ENCODE measurements at places on chromosomes 7 and 10. TPM values are rescaled to one million over a fixed set of nuclear protein-coding genes. Genes with fewer than 3 reads are reported as not detected.
A peak's percentile ranks its signal among the peaks of the same experiment; 100 is the strongest.

GRCh38 chr10:132807621-132808049, 21.7 kb upstream of the NKX6-2 start:
- H3K4me1 ChIP-seq, result no peaks in the 10 kb centered on the region
- no peak overlapping the region for H3K27ac ChIP-seq
- no peak overlapping the region for H3K4me3 ChIP-seq

- no peak overlapping the region for H3K4me3 ChIP-seq
- no peak overlapping the region for H3K27ac ChIP-seq
- peaks cover 3% of the 10 kb centered on the region for H3K27me3 ChIP-seq
- H3K36me3 ChIP-seq, result no peaks in the 10 kb centered on the region
Observed at GRCh38 chr7:20352573-20353306, 22.0 kb downstream of the ITGB8 start.

GRCh38 chr10:83289373-83289772, 849.9 kb upstream of the GHITM start:
- no peaks in the 10 kb centered on the region for H3K27me3 ChIP-seq
- H3K4me3 ChIP-seq, result no peak overlapping the region
- H3K4me1 ChIP-seq, result no peaks in the 10 kb centered on the region
- H3K27ac ChIP-seq, result no peak overlapping the region
- H3K36me3 ChIP-seq, result no peaks in the 10 kb centered on the region

GRCh38 chr7:104529567-104529966, 201.2 kb downstream of the LHFPL3 start:
- DNase-seq, result no peak
- H3K4me1 ChIP-seq, result no peaks in the 10 kb centered on the region
- no peak overlapping the region for H3K27ac ChIP-seq
- no peaks in the 10 kb centered on the region for H3K27me3 ChIP-seq
- H3K36me3 ChIP-seq, result no peaks in the 10 kb centered on the region

- no peaks in the 10 kb centered on the region for H3K36me3 ChIP-seq
- peaks cover 2% of the 10 kb centered on the region for H3K4me1 ChIP-seq
- no peak for DNase-seq
- H3K27me3 ChIP-seq, result no peaks in the 10 kb centered on the region
Observed at GRCh38 chr10:558364-558763, 131.1 kb downstream of the DIP2C start.

DNA sequence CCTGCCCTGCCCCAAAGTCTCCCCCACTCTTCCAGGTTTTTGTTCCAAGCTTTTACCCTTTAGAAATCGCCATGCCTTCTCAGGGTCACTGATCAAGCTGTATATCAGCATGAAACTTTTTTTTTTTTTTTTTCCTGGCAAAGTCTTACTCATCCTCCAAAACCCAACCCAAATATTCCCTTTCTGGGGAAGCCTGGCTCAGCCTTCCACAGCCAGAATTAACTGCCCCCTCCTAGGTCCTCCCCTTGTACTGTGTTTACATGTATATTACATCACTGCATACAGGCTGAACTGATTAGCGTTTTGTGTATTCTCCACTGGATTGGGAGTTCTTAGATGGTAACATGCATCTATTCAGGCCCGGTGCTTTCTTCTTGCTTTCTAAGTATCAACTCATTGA, 4.6 kb upstream of the NOBOX start:
- H3K4me1 ChIP-seq, result no peaks in the 10 kb centered on the region
- H3K27ac ChIP-seq, result no peak overlapping the region
- no peak for DNase-seq
- H3K27me3 ChIP-seq, result peaks cover 16% of the 10 kb centered on the region
- no peak overlapping the region for H3K4me3 ChIP-seq
- H3K36me3 ChIP-seq, result no peaks in the 10 kb centered on the region

The PTPRZ1 gene
- not detected for total RNA-seq

DNA sequence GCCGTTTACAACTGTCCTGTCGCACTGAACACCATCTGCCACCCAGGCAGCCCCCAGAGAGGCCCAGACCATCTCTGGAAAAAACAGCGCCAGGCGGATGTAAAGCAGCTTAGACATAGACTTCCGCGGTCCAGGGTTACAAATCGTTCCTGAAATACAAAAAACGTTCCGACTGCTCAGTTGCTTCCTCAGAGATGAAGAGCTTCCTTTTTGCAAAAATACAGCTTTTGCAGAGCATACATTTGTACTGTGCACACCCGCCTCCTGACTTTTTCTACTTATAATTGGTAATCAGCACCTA, 11.4 kb downstream of the DAGLB start:
- H3K36me3 ChIP-seq, result peaks cover 26% of the 10 kb centered on the region
- H3K4me3 ChIP-seq, result peak overlapping the region; percentile 62
- no peaks in the 10 kb centered on the region for H3K27me3 ChIP-seq
- DNase-seq, result peak; percentile 50

GRCh38 chr7:39248041-39248691, 270.5 kb downstream of the POU6F2 start:
- H3K36me3 ChIP-seq, result no peaks in the 10 kb centered on the region
- H3K27me3 ChIP-seq, result peaks cover 2% of the 10 kb centered on the region

- no peaks in the 10 kb centered on the region for H3K36me3 ChIP-seq
- H3K4me1 ChIP-seq, result no peaks in the 10 kb centered on the region
- no peak overlapping the region for H3K4me3 ChIP-seq
- peaks cover 5% of the 10 kb centered on the region for H3K27me3 ChIP-seq
Observed at GRCh38 chr7:44376429-44377133, 51.2 kb upstream of the CAMK2B start.

GRCh38 chr10:110005719-110006118, 2.1 kb upstream of the ADD3 start:
- H3K4me3 ChIP-seq, result no peak overlapping the region
- no peak for DNase-seq
- peaks cover 19% of the 10 kb centered on the region for H3K4me1 ChIP-seq
- H3K36me3 ChIP-seq, result peaks cover 7% of the 10 kb centered on the region
- H3K27me3 ChIP-seq, result peaks cover 6% of the 10 kb centered on the region
- H3K27ac ChIP-seq, result no peak overlapping the region

DNA sequence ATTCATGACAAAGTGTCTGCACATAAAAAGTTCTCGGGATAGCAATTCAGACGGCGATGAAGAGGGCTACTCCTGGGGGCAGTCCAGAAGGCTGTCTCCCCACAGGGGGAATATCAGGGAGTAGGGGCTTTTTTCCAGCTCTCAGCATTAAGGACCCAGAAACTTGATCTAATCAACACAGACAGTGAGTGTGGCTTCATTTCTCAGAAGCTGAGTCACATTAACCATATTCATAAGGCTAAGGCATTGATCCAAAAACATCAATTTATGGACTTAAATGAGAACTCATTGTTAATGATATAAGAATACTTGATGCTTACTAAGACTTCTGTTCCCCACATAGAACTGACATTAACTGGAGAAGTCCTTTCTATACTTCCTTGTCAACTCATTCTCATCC, 87.5 kb upstream of the AOAH start:
- no peak for DNase-seq
- no peak overlapping the region for H3K27ac ChIP-seq
- peaks cover 9% of the 10 kb centered on the region for H3K4me1 ChIP-seq

GRCh38 chr10:77909749-77910375, 16.7 kb downstream of the DLG5 start:
- H3K27me3 ChIP-seq, result peaks cover 9% of the 10 kb centered on the region
- H3K36me3 ChIP-seq, result no peaks in the 10 kb centered on the region
- DNase-seq, result no peak
- H3K4me1 ChIP-seq, result no peaks in the 10 kb centered on the region
- no peak overlapping the region for H3K27ac ChIP-seq

DNA sequence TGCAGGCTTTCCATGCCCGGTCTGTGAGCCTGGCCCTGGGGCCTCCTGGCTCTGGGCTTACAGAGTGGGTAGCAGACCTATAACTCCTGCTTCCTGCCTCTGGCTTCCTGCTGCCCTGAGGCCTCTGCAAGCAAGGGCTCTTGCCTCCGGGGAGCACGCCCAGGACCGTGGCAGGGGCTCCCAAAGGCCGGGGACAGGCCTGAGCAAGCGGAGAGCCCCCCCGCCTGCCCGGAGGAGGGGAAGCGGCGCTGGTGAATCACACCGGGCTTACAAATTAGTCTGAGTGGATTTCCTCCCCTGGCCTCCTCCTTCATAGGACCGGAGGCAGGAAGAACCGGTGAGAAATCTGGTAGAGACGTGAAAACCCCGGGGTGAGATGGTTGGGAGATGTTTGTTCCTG, 1.5 kb upstream of the MYL10 start:
- no peak overlapping the region for H3K4me3 ChIP-seq
- H3K27ac ChIP-seq, result no peak overlapping the region
- no peak for DNase-seq

- peak within 1 kb of the TSS; percentile 54 for H3K4me3 ChIP-seq
- peaks cover 23% of the 10 kb centered on the region for H3K27me3 ChIP-seq
- H3K36me3 ChIP-seq, result no peaks in the 10 kb centered on the region
- H3K27ac ChIP-seq, result peak within 1 kb of the TSS; percentile 5
- peaks cover 48% of the 10 kb centered on the region for H3K4me1 ChIP-seq
- peak; percentile 53 for DNase-seq
Observed at GRCh38 chr10:101843032-101844021, at the start of gene KCNIP2. TSS of gene KCNIP2 (minus strand) at chr10:101843800. CDS start at chr10:101843568, 232 bp downstream.

DNA sequence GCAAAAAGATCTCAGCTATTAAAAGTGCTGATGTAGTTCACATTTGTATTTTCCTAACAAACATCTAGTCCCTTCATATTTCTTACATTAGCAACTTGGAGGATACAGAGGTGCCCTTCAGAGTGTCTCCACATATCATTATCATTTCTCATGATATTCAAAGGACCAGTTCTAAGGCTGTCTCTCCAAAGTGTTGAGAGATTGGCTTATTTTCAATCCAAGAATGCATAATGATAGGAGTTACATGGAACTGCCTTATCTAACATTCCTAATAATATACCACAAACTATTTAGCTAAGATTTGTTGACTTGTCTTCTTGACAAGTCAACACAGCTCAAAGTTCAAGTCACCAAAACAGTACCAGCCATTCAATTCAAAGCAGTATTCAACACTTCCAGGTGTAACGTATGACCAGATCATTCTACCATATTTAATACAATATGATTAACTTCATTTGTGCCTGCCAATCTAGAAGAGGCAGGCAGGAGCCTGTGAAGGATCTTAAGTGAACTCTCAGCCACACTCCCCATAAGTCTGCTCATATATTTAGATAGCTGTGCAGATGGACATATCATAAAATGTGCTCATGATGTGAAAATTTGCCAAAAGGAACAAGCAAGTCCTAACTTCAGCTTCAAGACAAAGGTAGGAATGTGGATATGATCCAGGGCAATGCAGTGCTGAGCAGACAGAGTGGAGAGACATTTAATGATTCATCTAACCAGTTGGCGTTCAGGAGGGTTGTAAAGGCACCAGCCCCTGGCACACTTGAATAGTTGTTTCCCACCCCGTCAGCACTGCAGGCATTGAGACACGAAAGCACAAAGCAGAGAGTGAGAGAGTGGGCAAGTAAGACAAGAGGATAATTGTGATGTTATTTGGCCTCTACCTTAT, 108.3 kb downstream of the MTERF1 start:
- H3K27ac ChIP-seq, result no peak overlapping the region
- H3K27me3 ChIP-seq, result peaks cover 2% of the 10 kb centered on the region
- H3K4me3 ChIP-seq, result no peak overlapping the region
- H3K36me3 ChIP-seq, result no peaks in the 10 kb centered on the region

- no peaks in the 10 kb centered on the region for H3K36me3 ChIP-seq
- no peak overlapping the region for H3K27ac ChIP-seq
- peaks cover 8% of the 10 kb centered on the region for H3K27me3 ChIP-seq
- H3K4me3 ChIP-seq, result no peak overlapping the region
Observed at GRCh38 chr10:77131214-77131613, 506.4 kb downstream of the KCNMA1 start.

The GPR26 gene
- not detected for total RNA-seq

DNA sequence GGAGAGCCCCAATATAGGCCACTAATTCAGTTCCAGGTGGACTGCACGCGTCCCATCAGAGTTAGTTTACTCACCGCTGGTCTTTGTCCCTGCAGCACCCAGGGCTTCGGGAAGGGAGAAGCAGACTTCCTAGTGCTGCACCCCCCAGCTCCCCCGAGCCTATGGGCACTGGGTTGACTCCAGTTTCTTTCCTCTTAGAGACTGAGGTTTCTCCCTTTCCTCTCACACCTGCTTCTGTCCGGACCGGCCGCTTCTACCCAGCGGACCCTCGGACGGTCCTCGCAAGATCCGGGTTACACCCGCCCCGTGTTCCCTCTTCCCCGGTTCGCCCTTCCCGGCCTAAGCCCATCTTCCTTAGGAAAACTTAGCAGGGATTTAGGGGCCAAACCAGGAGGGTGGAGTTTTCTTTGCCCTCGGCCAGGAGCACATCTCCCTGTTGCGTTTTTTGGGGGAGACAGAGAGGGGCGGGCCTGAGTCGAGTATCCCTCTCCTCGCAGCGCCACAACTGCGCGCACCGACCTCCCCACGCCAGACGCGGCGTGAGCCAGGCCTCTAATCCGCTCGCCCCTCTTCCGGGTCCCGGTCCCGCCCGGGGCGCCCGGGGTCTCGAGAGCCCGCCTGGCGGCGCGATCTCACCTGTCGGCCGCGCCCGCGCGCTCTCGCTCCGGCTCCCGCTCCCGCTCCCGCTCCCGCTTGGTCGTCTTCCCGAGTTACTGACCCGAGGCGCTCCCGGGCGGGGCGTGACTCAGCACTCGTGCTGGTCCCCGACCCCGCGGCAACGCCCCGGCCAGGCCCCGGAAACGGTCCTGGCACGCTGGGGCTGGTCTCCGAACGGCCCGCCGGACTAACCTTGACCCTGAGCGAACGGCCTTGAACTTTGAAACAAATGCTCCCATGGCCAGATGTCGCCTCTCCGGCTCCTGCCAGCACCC, at the start of gene AIFM2:
TSS of gene AIFM2 (minus strand) at position 728 of the 932 bp plus-strand sequence. CDS start 8,741 bp downstream, outside the sequence.
- H3K27me3 ChIP-seq, result peaks cover 2% of the 10 kb centered on the region
- peak within 1 kb of the TSS; percentile 86 for H3K27ac ChIP-seq
- peaks cover 20% of the 10 kb centered on the region for H3K4me1 ChIP-seq
- H3K4me3 ChIP-seq, result peak within 1 kb of the TSS; percentile 79

The CHN2 gene
- total RNA-seq, result 2.4 TPM

The GNAI1 gene
- total RNA-seq, result 0.45 TPM

DNA sequence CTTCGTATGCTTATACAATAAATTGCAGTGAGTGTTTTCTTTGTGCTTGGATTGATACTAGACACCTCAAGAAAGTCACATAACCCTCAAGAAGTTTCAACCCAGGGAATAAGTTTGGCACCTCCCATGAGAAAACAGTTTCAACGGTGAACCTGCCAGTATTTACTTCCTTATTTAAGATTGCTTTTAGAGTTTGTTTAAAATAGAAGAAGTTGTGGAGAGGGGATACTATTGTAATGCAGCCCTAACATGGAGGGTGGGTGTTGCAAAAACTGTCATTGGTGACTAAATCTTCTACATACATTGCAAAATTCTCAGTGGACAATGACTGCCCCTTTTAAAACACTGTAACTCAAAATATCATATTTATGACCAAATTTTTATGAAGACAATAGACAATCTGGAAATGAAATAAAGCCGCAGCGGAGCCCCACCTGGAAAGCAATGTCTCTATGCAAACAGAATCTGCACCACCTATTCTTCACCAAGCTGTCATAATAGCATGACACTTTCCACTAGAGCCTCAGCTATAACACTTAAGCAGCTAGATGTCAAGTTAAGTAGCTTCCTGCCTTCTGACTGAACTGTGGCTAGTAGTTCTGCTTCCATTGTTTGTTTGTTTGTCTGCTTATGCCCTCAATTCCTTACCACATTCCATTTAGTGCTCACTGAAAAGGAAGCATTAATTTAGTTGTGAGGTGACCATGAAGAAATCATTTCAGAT, 98.2 kb downstream of the MDFIC start:
- peaks cover 40% of the 10 kb centered on the region for H3K36me3 ChIP-seq
- H3K27ac ChIP-seq, result peak overlapping the region; percentile 10
- peaks cover 38% of the 10 kb centered on the region for H3K4me1 ChIP-seq
- DNase-seq, result no peak
- no peak overlapping the region for H3K4me3 ChIP-seq

All from activated CD4-positive, alpha-beta T cell treated with anti-CD3 and anti-CD28 coated beads, Interleukin-2, amount 10 ng/mL, durations not matched to agents 7 days and 5 days (primary cell).